Dermis blood vessel endothelial cell (primary cell): ENCODE measurements at places on chromosomes 4 and X.

DNA sequence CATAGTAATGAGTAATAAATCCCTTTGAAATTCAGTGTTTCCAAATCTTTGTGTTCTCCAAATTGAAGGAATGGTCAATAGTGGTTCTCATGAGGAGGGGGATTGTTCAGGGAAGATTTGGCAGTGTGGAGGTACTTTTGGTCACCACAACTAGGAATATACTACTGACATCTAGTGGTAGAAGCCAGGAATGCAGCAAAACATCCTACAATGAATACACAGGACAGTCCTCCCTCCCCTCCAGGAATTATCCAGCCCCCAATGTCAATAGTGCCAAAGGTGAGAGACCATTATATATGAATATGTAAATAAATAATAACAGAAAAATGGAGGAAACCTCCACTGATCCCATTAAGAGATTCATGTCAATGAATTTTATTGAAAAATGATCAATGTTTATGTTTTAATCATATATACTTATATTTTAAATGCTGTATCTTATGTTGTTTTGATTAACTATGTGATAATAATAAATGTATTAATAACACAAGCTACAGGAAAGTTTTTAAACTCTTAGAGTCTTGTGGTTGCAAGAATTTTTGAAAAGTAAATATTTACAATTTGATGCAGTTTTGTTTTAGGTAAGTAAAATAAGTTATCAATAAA lies 14.4 kb upstream of the FAM9A start:
- peak; percentile 61 for DNase-seq

GRCh38 chrX:71181558-71181909 lies 36.9 kb downstream of the NLGN3 start:
- DNase-seq, result no peak

- no peak for DNase-seq
Measured at GRCh38 chr4:63459329-63459728, 949.9 kb downstream of the TECRL start.

- DNase-seq, result no peak
Measured at GRCh38 chrX:12657881-12658280, 133.3 kb upstream of the PRPS2 start.

DNA sequence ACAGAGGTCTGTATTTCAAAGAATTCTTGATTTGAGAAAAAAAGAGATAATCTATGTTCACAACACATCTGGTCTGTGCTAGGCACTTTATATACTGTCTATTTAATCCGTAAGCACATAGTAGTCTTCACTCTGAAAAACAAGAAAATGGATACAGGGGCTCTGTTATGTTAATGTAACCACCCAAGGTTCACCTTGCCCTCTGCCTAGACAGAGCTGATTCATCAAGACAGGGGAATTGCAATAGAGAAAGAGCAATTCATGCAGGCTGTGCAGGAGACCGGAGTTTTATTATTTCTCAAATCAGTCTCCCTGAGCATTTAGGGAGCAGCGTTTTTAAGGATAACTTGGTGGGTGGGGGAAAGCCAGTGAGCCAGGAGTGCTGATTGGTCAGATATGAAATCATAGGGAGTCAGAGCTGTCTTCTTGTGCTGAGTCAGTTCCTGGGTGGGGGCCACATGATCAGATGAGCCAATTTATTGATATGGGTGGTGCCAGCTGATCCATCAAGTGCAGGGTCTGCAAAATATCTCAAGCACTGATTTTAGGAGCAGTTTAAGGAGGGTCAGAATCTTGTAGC lies 92.9 kb upstream of the TNIP3 start:
- DNase-seq, result no peak

GRCh38 chr4:97394653-97395052 lies 748.6 kb downstream of the STPG2 start:
- DNase-seq, result no peak

DNA sequence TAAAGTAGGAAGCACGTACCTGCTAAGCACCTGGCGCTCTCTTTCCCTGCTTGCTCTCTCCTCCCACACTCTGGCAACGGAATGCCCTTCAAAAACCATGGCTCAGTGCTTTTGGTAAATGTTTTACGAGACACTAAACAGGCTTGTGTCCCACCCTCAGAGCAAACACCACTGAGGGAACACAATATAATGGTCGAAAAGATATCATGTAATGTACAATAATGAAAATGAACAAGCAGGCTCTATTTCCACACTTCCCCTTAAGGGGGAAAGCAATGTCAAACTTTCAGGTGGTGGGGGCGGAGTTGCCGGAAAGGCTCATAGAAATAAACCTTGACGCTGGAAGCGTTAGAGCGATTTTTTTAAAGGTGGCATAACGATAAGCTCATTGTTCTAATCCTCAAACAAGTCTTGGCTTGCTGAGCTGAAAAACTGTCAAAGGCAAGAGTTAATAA lies 115.1 kb downstream of the RBM47 start:
- DNase-seq, result no peak

DNA sequence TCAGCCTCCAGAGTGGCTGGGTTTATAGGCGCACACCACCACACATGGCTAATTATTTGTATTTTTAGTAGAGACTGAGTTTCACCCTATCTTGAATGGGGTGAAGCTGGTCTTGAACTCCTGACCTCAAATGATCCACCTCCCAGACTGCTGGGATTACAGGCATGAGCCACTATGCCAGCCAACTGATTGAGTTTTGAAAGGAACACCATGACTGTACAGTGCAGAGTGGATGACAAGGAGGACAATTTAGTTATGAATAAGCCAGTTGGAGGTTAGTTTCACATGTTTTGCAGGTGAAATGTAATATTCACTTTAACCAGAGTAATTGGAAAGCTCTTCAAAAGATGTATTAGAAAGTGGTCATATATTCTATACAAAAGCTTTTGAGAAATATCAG lies 60.8 kb downstream of the PCDH18 start:
- no peak for DNase-seq

- DNase-seq, result no peak
Measured at GRCh38 chr4:1210241-1210841, 38.0 kb upstream of the SPON2 start.

- DNase-seq, result no peak
Measured at GRCh38 chr4:151538963-151539362, 130.0 kb downstream of the FHIP1A start.

GRCh38 chr4:112895811-112896608 lies 153.4 kb upstream of the ANK2 start:
- no peak for DNase-seq

- DNase-seq, result no peak
Measured at GRCh38 chrX:48153769-48154168, 23.3 kb downstream of the SPACA5B start.

- peak; percentile 58 for DNase-seq
Measured at GRCh38 chr4:10622728-10623127, 61.8 kb downstream of the CLNK start.
